ENCODE measurements at places on chromosomes 11 and 22.

DNA sequence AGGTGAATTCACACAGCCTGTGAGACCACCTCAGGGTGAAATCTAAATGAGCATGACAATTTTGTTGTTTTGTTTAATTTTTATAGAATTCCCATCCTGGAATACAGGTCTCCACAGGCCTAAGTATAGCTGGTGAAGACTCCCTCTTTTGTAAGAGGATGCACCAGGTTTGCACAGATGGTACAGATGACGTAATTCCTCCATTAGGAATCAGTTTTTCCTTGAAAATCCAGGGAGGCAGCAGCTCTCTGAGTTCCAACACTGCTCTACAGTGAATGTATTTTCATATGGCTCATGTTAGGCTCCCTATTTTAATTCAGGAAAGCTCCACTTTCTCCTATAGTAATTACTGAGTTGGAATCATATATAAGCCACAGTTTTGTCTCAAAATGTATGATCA, 47.2 kb downstream of the USP28 start:
- no peak for DNase-seq

GRCh38 chr11:128828350-128828749, 38.7 kb downstream of the KCNJ1 start:
- no peak for DNase-seq

GRCh38 chr22:50248196-50249081, 2.6 kb downstream of the HDAC10 start:
- no peak for DNase-seq

DNA sequence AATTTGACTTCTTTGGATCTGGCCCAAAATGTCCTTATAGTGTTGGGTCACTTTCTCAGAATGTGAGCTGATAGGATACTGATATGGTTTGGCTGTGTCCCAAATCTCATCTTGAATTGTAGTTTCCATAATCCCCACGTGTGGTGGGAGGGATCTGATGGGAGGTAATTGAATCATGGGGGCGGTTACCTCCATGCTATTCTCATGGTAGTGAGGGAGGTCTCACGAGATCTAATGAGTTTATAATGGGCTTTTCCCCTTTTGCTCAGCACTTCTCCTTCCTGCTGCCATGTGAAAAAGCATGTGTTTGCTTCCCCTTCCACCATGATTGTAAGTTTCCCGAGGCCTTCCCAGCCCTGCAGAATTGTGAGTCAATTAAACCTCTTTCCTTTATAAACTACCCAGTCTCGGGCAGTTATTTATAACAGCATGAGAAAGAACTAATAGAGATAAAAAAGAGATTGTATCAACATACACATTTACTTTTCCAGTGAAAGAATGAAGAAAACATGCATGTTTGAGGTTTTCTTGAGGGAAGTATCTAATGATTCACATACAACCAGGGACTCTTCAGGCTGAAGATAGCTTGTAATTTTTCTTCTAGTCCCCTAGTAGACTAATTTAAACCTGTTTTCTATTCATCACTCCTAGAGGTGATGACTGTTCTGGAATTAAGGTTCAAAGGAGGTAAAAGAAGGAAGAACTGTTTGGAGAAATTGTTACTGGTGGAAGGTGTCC, 17.3 kb upstream of the CSTF3 start:
- no peak for DNase-seq

- no peak for DNase-seq
These were observed 75.8 kb downstream of the PDE2A start for GRCh38 chr11:72598466-72598865.
